ENCODE measurements at places on chromosomes 1 and 21.

DNA sequence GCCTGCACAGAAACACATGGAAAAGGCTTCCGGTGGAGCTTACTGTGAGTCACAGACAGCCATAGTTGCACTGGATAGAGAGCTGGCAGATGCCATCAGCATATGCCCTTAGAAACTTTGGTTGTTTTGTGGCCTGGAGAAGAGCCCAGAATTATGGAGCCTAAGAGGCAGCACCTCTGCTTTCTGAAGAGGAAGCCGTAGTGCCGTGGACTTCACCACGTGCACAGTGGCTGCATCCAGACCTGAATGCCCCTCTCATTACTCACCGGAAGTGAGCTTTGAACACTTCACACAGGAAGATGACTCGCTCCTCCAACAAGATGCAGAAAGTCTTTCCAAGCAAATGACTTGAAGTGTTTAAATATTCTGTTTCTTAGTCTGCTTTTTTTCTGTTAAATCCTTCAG, 28.4 kb downstream of the JUN start:
- DNase-seq = peak; percentile 68

DNA sequence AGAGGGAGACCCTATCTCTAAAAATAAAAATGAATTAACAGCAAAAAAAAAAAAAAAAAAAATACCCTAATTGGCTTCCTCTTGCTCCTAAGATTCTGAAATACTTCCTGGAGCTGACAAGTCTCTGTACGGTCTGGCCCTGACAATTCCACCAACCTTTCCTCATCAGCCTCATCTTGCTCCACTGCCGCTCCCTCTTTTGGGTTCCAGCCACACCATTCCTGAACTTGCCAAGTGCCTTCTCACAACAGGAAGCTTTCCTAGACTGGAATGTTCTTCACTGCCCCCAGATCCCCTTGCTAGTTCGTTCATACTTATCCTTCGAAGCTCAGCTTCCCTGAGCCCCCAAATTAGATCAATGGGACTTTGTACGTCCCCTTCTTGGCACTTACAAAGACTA, 37.0 kb downstream of the AKNAD1 start:
- DNase-seq = no peak

GRCh38 chr1:35768350-35769187, 1.2 kb downstream of the CLSPN start:
- DNase-seq = no peak

- DNase-seq = peak; percentile 63
Observed at GRCh38 chr1:85278853-85279314, 2.5 kb upstream of the BCL10 start.

DNA sequence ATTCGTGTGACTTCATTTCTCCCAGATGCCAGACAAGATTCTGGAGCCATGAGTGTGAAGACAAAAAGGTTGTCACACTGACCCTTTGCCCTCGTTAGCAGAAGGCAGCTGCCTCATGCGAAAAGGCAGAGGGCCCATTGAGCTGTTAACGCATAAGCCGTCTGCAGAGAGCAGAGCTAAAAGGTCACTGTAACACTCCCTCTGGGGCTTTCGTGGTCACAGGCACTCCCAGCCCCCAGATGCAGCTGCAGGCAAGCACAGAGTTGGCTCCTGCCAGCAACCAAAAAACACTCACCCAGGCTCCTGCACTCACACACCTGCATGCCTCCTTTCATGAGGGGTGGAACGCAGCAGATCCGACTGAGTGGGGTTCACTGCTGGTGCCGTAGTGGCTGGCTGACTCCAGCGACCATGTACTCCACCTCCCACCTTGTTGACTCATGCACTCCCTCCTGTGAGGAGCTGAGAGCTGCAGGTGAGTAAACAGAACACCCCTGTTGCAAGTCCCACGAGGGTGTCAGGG, 287.5 kb downstream of the SMYD3 start:
- DNase-seq = no peak

DNA sequence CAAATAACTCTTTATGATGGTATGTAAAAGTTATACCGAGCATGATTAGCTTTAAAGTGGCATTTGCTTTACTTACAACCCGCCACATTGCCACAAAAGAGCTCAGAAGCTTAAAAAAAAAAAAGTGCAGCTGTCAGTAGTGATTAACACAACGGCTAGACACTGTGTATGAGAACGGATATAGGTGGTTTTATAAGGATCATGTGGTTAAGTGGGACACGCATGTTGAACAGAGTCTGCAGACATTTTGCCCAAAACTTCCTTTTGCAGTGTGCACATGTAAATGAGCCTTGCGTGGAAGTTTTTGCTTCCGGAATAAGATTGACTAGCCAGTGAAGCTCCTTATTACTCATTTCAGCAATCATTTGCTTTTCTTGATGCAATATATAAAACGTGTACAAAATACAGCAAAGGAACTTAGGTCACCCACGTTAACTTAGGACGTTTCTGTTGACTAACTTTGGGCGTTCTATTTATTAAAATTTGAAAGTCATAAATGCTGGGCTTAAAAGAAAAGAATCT, 58.7 kb upstream of the RGS1 start:
- peak; percentile 62 for DNase-seq

- DNase-seq = peak; percentile 63
Observed at GRCh38 chr1:32754317-32755097, 51.9 kb upstream of the SYNC start.

- no peak for DNase-seq
Observed at GRCh38 chr21:34950980-34951379, 98.1 kb downstream of the RUNX1 start.

GRCh38 chr21:44352253-44352860, 1.1 kb upstream of the TRPM2 start:
- no peak for DNase-seq

DNA sequence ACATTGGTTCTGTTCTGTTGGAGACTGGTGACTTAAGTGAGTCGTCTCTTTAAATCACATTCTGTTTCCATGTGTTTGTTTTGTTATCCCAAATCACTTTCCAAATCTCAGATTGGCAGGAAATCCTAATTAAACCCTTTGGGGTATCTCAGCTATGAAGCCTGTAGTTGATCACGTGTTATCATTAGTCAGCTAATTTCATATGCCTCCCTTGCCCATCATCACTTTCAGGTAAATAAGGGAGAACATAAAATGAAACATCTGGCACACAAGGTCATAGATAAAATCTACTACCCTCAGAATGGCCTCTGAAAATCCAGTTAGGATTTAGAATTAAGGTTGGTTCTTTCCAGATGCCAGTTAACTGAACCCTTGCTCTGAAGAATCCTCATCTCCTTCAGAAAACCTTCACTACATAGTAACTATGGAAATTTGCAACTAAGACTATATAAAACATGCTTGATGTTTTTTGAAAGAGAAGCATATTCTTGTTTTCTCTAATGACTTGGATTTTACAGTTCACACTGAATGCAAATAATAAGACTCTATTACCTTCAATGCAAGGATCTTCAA, 401.5 kb downstream of the DSCAM start:
- DNase-seq = no peak

GRCh38 chr1:231512147-231512698, 16.2 kb upstream of the TSNAX start:
- no peak for DNase-seq

DNA sequence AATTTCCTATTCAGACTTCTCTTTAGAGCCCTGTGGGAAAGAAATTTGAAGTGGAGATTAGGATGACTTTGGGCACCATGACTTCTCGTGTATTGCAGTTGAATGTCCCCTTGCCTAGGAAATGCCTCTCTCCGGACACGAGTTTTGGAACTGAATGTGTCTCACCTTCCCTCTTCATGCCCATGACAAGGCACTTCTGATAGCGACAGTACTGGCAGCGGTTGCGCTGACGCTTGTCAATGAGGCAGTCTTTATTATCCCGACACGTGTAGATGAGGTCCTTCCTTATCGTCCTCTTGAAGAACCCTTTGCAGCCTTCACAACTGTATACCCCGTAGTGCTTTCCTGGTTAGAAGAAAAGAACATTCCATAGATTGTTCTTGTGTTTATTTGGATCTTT, 28.1 kb downstream of the RXRG start:
- DNase-seq = no peak

DNA sequence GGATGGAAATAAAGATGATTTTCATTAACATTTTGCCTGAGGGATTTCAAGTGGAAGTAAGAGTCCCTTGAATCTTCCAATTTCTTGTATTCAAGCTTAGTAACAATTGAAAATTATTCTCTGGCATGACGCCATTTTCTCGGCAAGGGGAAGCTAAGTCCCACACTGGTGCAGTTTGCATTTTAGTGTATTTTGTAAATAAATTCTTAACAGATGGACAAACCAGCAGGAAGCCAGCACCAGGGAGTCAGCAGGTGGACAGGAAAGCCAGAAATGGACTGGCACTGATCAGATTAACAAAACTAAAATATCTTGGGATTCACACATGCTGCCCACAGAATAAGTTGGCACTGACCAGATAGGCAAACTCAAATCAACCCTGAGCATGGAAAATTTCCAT, 311.3 kb downstream of the LRRIQ3 start:
- no peak for DNase-seq

- DNase-seq = no peak
Observed at GRCh38 chr21:44353191-44353970, at the start of gene TRPM2. Gene TRPM2 (plus strand): TSS chr21:44353621. CDS start chr21:44353701, 80 bp downstream.

DNA sequence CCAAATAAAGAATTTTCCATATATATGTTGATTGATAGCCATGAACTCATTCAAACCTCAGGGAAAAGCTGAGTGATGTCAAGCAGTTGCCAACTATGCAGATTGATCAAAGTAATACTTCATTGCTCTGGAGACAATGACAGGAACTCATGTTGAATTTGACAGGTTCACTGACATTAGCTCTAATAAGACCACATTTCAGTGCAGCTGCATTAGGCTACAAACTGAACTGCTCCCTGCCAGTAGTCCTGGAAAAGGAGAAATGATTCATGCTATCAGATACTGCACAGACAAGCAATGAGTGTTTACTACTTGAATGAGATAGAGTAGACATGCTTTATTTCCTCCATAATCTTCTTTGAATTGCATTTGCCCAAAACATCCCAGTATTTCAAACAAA, 948.4 kb downstream of the MRPL39 start:
- DNase-seq = no peak
